Stimulated activated CD8-positive, alpha-beta memory T cell treated with anti-CD3 and anti-CD28 coated beads, Interleukin-4, amount 100 ng/mL, for 1 hour (primary cell): ENCODE measurements at places on chromosomes 2 and 18.

GRCh38 chr2:53200072-53200471, 567.5 kb upstream of the CHAC2 start:
- DNase-seq = no peak

- DNase-seq = no peak
These were observed 58.7 kb downstream of the FAM117B start for GRCh38 chr2:202693503-202693902.

DNA sequence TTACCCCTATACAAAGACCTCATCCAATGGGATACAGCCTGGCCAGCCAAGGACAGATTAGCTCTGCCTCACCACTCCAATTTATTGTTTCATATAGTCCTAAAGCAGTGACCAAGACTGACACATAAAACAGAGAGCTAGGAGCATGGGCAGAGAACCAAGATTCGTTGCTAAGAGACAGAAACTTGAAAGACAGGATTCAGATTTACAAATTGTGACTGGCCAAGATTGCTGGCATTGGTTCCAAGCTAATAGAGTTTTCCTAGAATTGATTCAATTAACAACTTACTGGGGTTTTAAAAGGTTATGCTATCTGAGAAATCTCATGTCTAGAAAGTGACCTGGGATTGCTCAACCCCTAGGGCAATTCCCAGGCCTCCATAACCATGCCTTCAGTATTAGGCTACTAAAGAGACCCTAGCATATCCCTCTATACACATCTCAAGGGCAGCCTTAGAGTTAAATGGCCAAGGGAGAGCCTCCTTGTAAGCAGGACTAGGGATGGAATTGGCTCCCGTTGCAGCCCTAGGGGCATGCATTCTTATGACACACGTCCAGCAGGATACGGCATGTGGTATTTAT, 75.6 kb downstream of the ICOS start:
- DNase-seq = no peak

- no peak for DNase-seq
These were observed 34.5 kb downstream of the LYPD6 start for GRCh38 chr2:149364839-149365238.
